Ovary (tissue), 10 donors: ENCODE measurements at places on chromosomes 3 and 15. TPM values are rescaled to one million over a fixed set of nuclear protein-coding genes. Genes with fewer than 3 reads are reported as not detected.

- H3K27me3 ChIP-seq = no peaks in the 10 kb centered on the region
- no peak overlapping the region for H3K27ac ChIP-seq
- H3K4me3 ChIP-seq = no peak overlapping the region
- no peak for DNase-seq
Measured at GRCh38 chr3:33612607-33613006, 105.4 kb downstream of the CLASP2 start.

DNA sequence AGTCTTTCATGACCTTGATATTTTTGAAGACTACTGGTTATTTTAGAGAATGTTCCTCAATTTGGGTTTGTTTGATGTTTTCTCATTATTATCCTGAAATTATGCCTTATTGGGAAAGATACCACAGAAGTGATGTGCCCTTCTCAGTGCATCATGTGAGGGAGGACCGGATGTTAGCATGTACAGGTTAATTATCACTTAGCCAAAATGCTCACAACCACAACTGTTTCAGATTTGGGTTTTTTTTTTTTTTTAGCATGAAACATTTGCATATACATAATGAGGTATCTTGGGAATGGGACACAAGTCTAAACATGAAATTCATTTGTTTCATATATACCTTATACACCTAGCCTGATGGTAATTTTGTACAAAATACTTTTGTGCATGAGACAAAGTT, 59.8 kb downstream of the PIK3R4 start:
- no peaks in the 10 kb centered on the region for H3K36me3 ChIP-seq
- H3K4me1 ChIP-seq = no peaks in the 10 kb centered on the region
- no peak overlapping the region for H3K4me3 ChIP-seq
- no peak for DNase-seq
- H3K27ac ChIP-seq = no peak overlapping the region

DNA sequence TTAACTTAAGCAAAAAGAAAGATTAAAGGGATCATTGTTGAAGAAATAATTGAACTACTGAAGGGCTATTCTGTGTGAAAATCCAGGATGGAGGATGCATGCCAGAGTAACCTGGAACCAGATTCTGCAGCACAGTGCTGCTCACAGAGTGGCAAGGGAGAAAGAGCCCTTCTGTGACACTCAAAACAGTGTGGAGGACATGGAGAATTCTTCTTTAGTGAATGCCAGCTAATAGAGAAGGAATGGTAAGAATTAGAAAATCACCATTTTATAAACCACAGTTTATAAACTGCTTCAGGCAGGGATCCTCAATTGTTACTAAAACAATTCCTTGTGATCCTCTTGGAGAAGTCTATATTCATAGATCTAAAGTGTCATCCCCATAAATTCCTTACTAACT, 70.4 kb upstream of the ARHGEF26 start:
- no peaks in the 10 kb centered on the region for H3K36me3 ChIP-seq
- H3K4me3 ChIP-seq = no peak overlapping the region
- no peak overlapping the region for H3K27ac ChIP-seq
- no peaks in the 10 kb centered on the region for H3K27me3 ChIP-seq

- no peaks in the 10 kb centered on the region for H3K27me3 ChIP-seq
- no peak overlapping the region for H3K27ac ChIP-seq
- H3K4me3 ChIP-seq = no peak overlapping the region
- H3K4me1 ChIP-seq = no peaks in the 10 kb centered on the region
- no peaks in the 10 kb centered on the region for H3K36me3 ChIP-seq
Measured at GRCh38 chr15:85298941-85299340, 81.5 kb upstream of the AKAP13 start.

- no peak overlapping the region for H3K27ac ChIP-seq
- H3K4me3 ChIP-seq = no peak overlapping the region
- no peaks in the 10 kb centered on the region for H3K4me1 ChIP-seq
- H3K27me3 ChIP-seq = no peaks in the 10 kb centered on the region
- no peak for DNase-seq
Measured at GRCh38 chr3:110929816-110930215, 141.8 kb upstream of the NECTIN3 start.

DNA sequence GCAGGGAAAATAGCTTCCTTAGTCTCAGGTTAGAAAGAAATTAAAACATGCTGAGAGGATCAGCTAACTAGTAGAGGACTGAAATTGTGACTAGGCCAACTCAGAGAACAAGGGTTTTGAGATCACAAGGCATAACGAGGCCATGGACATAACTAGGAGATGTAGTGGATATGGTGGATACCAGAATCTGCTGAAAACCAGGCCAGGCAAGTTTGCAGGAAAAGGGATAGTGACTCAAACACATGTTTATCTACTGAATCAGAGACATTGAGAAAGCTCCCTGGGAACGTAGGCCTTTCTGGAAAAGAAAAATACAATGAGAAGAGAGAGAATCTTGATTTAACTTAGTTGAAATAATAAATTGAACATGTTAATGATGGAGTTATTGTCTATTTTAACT, 326.5 kb upstream of the GBE1 start:
- no peak overlapping the region for H3K4me3 ChIP-seq
- no peak for DNase-seq
- no peak overlapping the region for H3K27ac ChIP-seq
- no peaks in the 10 kb centered on the region for H3K4me1 ChIP-seq

- H3K27me3 ChIP-seq = no peaks in the 10 kb centered on the region
- H3K36me3 ChIP-seq = no peaks in the 10 kb centered on the region
- H3K4me1 ChIP-seq = no peaks in the 10 kb centered on the region
- no peak for DNase-seq
- no peak overlapping the region for H3K4me3 ChIP-seq
- H3K27ac ChIP-seq = no peak overlapping the region
Measured at GRCh38 chr3:107855710-107856109, 235.1 kb downstream of the CD47 start.

GRCh38 chr3:176687754-176688153, 509.5 kb downstream of the TBL1XR1 start:
- DNase-seq = no peak
- H3K27ac ChIP-seq = no peak overlapping the region
- H3K27me3 ChIP-seq = no peaks in the 10 kb centered on the region
- H3K4me1 ChIP-seq = no peaks in the 10 kb centered on the region
- no peaks in the 10 kb centered on the region for H3K36me3 ChIP-seq

- H3K27me3 ChIP-seq = no peaks in the 10 kb centered on the region
- H3K27ac ChIP-seq = no peak within 1 kb of the TSS
- H3K36me3 ChIP-seq = no peaks in the 10 kb centered on the region
- DNase-seq = no peak
- peaks cover 2% of the 10 kb centered on the region for H3K4me1 ChIP-seq
- peak within 1 kb of the TSS; percentile 25 for H3K4me3 ChIP-seq
Measured at GRCh38 chr3:40387001-40387894, at the start of gene ENTPD3. Gene ENTPD3, plus strand, starts transcription at chr3:40387184. Its CDS starts 874 bp downstream, at chr3:40388058.

GRCh38 chr3:139122221-139122581, 77.5 kb upstream of the PRR23C start:
- H3K27ac ChIP-seq = no peak overlapping the region
- no peaks in the 10 kb centered on the region for H3K27me3 ChIP-seq
- no peaks in the 10 kb centered on the region for H3K36me3 ChIP-seq
- no peak for DNase-seq

- no peak overlapping the region for H3K27ac ChIP-seq
- no peaks in the 10 kb centered on the region for H3K36me3 ChIP-seq
- no peak overlapping the region for H3K4me3 ChIP-seq
- DNase-seq = no peak
- H3K27me3 ChIP-seq = no peaks in the 10 kb centered on the region
Measured at GRCh38 chr15:47388299-47388698, 329.0 kb upstream of the SEMA6D start.

GRCh38 chr3:56219894-56220805, 248.1 kb downstream of the ERC2 start:
- no peaks in the 10 kb centered on the region for H3K27me3 ChIP-seq
- H3K27ac ChIP-seq = no peak overlapping the region
- H3K4me3 ChIP-seq = no peak overlapping the region
- no peaks in the 10 kb centered on the region for H3K4me1 ChIP-seq
- DNase-seq = no peak

GRCh38 chr15:92109191-92109873, 255.8 kb downstream of the SLCO3A1 start:
- no peak overlapping the region for H3K27ac ChIP-seq
- no peaks in the 10 kb centered on the region for H3K4me1 ChIP-seq
- no peak for DNase-seq
- no peaks in the 10 kb centered on the region for H3K27me3 ChIP-seq

- H3K4me3 ChIP-seq = no peak overlapping the region
- H3K4me1 ChIP-seq = peaks cover 9% of the 10 kb centered on the region
- H3K27me3 ChIP-seq = no peaks in the 10 kb centered on the region
- no peaks in the 10 kb centered on the region for H3K36me3 ChIP-seq
Measured at GRCh38 chr3:100097919-100098783, 16.1 kb downstream of the FILIP1L start.

- no peaks in the 10 kb centered on the region for H3K27me3 ChIP-seq
- no peaks in the 10 kb centered on the region for H3K4me1 ChIP-seq
- H3K27ac ChIP-seq = no peak overlapping the region
- no peak overlapping the region for H3K4me3 ChIP-seq
- DNase-seq = no peak
Measured at GRCh38 chr3:159994182-159994581, 5.5 kb downstream of the IL12A start.

DNA sequence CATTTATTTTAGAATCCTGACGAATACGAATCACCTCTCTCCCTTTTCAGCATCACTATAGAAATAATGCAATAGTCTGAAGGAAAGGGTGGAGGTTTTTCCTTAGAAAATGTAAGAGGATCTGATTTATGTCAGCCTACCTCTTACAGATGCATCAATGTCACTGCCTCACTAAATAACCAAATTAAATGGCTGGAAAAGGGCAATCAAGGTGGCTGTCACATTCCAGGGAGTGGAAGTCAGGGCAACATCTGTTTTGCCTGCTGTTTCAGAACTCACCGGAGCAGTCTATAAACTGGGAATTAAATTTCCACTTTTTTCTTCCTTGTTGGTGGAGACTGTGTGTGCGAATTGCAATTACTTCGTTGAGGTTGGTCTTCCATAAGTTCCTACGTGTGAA, 299.3 kb upstream of the PDZRN3 start:
- no peaks in the 10 kb centered on the region for H3K27me3 ChIP-seq
- no peaks in the 10 kb centered on the region for H3K36me3 ChIP-seq
- no peak for DNase-seq
- H3K27ac ChIP-seq = no peak overlapping the region
- H3K4me1 ChIP-seq = no peaks in the 10 kb centered on the region

DNA sequence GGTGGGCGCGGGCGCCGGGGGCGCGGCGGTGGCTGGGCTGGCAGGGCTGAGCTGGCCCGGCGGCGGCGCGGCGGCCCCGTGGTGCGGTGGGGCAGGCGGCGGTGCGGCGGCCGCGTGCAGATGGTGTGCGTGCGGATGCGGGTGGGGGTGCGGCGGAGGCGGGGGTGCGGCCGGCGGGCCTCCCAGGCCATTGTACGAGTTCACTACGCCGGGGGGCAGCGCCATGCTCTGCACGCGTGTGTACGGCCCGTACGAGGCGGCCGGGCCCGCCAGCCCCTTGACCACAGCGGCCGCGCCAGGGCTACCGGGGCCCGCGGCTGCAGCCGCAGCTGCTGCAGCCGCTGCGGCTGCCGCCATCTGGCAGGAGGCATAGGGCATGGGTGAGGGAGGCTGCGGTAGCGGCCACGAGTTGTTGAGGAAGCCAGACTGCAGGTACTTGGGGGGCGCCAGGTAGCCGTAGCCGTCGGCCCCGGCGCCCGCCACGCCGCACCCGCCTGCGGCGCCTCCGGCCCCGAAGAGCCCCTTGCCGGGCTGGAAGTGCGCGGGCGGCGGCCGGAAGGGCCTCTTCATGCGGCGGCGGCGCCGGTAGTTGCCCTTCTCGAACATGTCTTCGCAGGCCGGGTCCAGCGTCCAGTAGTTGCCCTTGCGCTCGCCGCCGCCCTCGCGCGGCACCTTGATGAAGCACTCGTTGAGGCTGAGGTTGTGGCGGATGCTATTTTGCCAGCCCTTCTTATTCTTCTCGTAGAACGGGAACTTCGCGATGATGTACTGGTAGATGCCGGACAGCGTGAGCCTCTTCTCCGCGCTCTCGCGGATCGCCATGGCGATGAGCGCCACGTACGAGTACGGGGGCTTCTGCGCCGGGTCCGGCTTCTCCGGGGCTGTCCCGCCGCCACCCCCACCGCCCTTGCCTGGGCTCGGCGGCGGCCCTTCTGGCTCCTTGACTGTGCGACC, 951 bp downstream of the FOXL2 start:
- H3K27ac ChIP-seq = peak overlapping the region; percentile 100
- H3K4me1 ChIP-seq = peaks cover 10% of the 10 kb centered on the region
- peak overlapping the region; percentile 75 for H3K4me3 ChIP-seq
- peak; percentile 64 for DNase-seq
- H3K36me3 ChIP-seq = no peaks in the 10 kb centered on the region

DNA sequence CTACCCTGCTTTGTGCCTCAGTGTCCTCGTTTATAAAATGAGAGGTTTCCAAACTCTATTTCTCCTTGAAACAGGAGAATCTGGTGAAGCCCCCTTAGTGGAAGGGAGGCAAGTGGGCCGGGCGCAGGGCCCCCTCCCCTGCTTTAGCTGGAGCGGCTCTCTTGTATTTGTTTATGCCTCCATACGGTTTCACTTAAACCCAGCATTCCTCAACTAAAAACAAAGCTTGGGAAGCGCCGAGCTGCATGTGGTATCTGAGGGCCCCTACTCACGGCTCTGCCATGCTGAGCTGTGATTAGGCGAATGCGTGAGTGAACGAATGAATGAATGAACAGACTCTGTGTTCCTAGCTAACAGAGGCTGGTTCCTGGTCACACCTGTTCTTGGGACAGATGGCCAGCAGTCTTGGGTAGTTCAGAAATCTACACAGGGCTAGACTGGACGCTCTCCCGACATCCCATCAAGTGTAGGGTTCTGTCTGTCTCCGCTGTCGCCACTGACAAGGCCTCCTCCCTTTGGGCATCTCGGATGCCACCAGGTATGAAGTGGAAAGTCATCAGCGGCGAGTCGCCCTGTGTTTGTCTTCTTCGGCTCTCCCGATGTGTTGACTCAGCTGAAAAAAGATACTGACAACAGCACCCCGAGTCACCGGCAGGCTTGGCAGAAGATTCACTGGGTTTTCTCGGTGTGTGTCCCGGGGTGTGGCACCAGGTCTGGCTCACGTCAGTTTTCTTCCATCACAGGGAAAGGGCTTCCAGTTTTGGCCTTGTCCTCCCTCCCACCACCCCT, 42.4 kb upstream of the VPS8 start:
- H3K27me3 ChIP-seq = no peaks in the 10 kb centered on the region
- no peaks in the 10 kb centered on the region for H3K4me1 ChIP-seq
- H3K4me3 ChIP-seq = no peak overlapping the region
- no peak overlapping the region for H3K27ac ChIP-seq

GRCh38 chr3:49358884-49359225, 702 bp upstream of the GPX1 start:
- no peak overlapping the region for H3K27ac ChIP-seq
- no peaks in the 10 kb centered on the region for H3K36me3 ChIP-seq
- peak overlapping the region; percentile 71 for H3K4me3 ChIP-seq
- no peaks in the 10 kb centered on the region for H3K27me3 ChIP-seq
- H3K4me1 ChIP-seq = peaks cover 4% of the 10 kb centered on the region

Gene ANKRD63
- not detected for total RNA-seq

Gene TMEM108
- total RNA-seq = not detected

Gene CSNK1G1
- 13.1 TPM for total RNA-seq

Gene CDHR4
- total RNA-seq = 2.0 TPM

Gene SCN11A
- total RNA-seq = 0.17 TPM

Gene GOLGA8G
- total RNA-seq = not detected
